ENCODE measurements at places on chromosomes 12 and 14.

DNA sequence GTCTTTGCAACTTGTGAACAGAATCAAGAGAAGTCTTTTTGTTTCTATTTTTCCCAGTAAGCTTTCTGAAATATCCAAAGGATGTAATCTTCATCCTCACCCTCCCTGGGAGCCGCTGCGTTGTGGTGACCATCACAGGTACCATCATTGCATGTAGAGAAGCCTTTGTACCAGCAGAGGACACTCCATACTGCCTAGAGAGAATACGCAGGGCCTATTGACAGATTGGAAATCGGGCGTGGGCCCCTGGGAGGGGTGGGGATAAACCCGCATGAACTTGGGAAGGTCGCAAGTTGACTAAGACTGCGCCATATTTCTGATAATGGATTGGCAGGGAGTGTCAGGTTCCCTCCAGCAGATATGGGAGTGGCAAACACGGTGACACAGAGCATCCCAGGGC, 12.7 kb downstream of the KRT1 start:
- DNase-seq = no peak

DNA sequence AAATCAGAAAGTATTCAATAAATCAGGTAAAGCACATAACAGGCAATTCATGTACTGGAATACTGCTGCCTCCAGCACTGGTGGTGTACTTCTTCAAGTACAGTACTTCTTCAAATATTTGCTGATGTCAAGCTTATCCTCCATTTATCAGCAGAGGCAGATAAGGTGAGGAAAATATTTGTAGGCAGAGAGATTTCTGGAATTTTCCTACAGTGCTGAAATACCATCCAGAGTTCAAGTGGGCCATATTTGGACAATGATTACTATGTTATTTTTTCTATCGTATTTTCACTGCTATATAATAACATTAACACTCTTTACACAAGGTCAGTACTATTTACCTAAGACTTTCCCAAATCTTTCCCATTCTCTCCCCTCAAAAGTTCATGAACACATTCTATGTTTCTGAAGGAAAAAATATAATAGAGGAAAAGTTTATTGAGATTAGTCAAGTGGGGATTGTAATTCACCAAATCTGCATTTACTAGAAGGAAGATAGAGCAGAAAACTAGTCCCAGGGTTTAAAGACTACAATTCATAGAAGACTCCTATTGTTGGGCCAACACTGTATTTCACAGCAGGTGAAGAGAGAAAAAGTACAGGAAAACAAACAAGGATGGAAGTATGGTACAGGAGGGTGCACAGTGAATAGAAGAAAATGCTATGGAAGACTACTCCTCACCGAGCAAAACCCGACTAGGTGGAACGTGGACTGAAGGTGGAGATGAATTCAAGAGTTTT, 141.1 kb downstream of the PAWR start:
- DNase-seq = no peak

- DNase-seq = no peak
These were observed 24.4 kb upstream of the KITLG start for GRCh38 chr12:88604646-88605045.

GRCh38 chr14:95233702-95234241, 76.4 kb upstream of the DICER1 start:
- no peak for DNase-seq

DNA sequence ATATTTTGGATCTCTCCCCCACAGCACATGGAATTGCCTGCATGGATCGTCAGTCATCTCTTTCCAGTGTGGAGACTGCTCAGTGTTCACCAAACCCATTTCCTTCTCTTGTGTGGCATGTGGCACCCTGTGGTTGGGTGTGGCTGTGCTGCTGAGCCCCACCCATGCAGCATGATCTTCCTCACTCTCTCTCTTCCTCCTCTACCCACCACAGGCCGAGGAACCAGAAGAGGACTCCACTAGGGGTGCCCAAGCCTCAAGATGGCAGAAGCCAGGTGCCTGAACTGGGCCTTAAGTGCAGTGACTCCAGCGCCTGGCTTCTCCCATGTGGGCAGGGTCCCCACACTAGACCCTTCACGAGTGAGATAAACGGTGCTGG, 66.8 kb upstream of the GPR68 start:
- DNase-seq = peak; percentile 34

Data from stimulated activated CD4-positive, alpha-beta T cell treated with anti-CD3 and anti-CD28 coated beads, Interleukin-15, amount 100 ng/mL, for 1 hour (primary cell).